Stimulated activated CD8-positive, alpha-beta memory T cell treated with anti-CD3 and anti-CD28 coated beads, Interleukin-4, amount 100 ng/mL, for 4 hours (primary cell): ENCODE measurements at places on chromosomes 1 and 21.

DNA sequence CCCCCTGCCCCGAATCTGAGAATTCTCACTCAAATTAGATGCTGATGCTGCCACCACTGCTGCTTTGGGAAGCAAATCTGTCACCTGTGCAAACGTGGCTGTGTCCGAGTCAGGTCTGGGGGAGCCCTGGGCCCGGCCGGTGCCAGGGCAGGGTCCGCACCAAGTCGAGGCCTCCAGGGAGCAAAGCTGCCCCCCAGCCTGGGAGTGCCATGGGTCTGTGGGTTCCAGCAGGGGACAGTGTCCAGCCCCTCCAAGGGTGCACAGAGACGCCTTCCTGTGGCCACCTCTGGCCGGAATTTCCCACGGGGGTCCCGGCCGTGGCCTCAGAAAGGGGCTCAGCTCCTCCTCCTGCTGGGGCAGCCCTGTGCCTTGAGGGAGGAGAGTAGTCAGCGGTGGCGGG, 27.7 kb upstream of the TTLL10 start:
- no peak for DNase-seq

DNA sequence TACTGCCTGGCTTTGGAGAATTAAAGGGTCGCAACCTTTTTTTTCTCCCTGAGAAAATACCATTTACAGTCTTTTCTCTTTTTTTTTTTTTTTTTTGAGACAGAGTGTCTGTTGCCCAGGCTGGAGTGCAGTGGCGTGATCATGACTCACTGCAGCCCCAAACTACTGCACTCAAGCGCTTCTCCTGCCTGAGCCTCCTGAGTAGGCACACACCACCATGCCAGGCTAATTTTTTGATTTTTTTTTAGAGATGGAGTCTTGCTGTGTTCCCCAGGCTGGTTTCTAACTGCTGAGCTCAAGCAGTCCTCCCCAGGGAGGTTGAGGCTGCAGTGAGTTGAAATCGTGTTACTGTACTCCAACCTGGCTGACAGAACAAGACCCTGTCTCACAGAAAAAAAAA, 24.6 kb downstream of the UBE4B start:
- no peak for DNase-seq

GRCh38 chr1:186498071-186498470, 37.2 kb upstream of the PDC start:
- DNase-seq = no peak

- DNase-seq = no peak
These were observed 42.6 kb downstream of the KIRREL1 start for GRCh38 chr1:158035976-158036583.

- no peak for DNase-seq
These were observed 1.3 kb downstream of the EXO1 start for GRCh38 chr1:241849345-241849695.

GRCh38 chr1:89763649-89763986, 57.2 kb upstream of the LRRC8D start:
- no peak for DNase-seq

- DNase-seq = no peak
These were observed 114.6 kb upstream of the VAV3 start for GRCh38 chr1:108079440-108080025.

GRCh38 chr1:6867729-6868659, 82.7 kb downstream of the CAMTA1 start:
- DNase-seq = no peak
